T-helper 17 cell (primary cell): ENCODE measurements at places on chromosomes 13 and 19. TPM values are rescaled to one million over a fixed set of nuclear protein-coding genes. Genes with fewer than 3 reads are reported as not detected.

DNA sequence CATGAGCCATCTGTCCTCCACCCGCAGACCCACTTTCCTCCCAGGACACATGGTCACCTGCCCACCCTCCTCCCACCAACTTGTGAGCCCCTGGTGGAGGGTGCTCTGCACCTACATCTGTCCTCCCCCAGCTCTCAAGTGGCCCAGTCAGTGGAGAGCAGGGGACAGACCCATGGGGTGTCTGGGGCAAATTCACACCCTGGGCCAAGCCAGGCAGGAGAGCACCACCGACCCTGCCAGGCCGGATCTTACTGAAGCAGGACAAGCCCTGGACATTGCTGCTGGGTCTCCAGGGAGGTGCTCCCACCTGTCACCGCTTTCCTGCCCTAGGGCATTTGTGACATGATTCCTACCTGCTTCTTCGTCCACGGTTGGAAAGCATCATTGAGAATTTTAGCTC is 221.6 kb downstream of the TUBA3C start:
- DNase-seq, result no peak

- DNase-seq, result no peak
These were observed 13.0 kb downstream of the YIPF2 start for GRCh38 chr19:10915130-10916091.

- no peak for DNase-seq
These were observed 221.0 kb downstream of the EFNB2 start for GRCh38 chr13:106314417-106314816.

DNA sequence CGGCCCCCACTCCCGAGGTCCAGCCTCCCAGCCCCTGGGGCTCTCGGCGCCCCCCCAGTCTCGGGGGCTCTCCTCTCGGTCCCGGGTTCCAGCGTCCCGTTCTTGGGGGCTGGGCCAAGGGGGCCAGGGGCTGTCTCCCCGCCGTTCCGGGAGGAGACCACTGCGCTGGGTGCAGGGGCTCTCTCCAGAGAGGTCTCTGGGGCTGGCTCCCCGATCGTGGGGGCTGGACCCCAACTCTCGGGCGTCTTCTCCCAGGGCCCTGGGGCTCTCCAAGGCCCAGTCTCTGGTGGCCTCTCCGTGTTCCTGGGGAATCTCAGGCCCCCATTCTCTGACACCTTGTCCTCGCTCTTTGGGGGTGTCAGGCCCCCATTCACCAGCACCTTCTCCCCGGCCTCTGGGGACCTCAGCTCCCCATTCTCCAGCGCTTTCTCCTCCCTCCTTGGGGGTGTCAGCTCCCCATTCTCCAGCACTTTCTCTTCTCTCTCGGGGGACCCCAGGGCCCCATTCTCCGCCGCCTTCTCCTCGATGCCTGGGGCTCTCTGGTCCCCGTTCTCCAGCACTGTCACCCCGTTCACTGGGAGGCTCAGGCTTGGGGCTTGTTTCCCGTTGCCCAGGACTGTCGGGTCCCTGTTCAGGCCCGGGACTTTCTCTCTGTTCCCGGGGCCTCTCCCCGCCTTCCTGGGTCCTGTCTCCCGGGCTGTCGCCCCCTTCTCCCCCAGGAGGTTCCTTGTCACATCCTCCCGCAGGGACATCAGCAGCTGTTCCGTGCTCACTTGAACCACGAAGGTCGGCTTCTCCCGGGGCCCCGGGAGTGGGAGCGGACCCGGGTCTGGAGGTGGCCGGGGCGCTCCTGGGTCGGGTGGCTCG is 13.7 kb downstream of the LMTK3 start:
- no peak for DNase-seq

GRCh38 chr19:56477429-56478338 is 539 bp upstream of the ZNF667 start:
- no peak for DNase-seq

DNA sequence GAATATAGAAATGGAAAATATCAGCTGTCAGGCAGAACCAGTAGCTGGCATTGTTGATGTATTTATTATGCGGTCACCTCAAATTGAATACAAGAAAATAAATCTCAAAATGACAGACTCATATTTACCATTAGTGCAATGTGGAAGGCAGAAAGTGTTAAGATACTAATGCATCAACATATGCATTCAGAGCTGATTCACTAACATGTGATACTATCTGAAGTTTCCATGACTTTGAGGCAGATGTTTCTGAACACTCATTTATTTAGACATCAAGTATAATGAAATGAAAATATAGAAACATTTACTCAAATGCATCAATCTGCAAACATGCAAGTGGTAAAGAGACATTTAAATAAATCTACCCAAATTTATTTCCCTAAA is 474.2 kb upstream of the SLC10A2 start:
- no peak for DNase-seq

DNA sequence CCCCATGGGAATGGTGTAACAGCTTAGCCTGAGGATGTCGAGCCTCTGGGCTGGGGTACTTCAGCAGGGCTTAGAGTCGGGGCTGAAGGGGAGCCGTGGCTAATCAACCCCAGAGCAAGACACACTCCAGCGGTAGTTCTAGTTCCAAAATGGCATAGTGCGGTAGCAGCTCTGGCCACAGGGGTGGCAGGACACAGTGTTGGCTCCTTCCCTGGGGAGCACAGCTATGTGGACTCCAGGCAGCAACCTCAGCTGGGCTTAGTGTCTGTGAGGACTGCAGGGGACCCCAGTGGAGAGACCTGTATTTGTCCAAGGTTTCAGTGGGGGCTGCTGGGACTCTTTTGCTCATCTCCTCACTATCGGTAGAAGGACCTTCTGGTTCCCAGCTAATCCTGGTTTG is 70.8 kb upstream of the PCDH20 start:
- DNase-seq, result no peak

DNA sequence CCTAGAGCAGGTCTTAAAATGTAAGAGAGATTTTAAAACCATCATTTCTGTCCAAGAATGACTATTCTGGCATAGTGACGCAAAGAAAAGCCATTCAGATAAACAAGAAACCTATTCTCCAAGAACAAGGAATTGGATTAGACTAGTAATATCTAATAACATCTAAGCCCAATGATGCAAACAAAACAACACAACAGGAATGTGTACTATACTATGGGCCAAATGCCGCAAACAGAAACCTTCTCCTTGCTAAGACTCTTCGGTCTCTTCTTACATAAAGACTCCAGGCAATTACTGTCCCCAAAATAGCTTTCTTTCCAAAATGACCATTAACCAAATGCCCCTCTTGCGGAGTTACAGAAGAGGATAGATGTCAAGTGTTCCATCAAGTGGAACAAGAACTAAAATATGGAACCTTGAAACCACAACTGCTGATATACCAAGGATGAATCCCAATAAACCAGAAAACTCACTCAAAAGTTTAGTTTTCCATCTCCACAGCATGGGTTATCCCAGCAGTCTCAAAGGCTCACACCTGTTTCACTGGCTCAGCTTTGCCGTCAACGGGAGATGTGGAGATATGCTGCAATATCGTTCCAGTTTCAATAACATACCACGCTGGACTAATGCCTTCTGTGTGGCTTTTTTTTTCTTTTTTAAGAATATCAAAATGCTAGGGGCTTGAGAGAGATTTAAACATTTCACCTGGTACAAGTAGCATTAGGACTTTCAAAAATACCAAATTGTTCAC is 76.2 kb downstream of the FOXO1 start:
- DNase-seq, result no peak

DNA sequence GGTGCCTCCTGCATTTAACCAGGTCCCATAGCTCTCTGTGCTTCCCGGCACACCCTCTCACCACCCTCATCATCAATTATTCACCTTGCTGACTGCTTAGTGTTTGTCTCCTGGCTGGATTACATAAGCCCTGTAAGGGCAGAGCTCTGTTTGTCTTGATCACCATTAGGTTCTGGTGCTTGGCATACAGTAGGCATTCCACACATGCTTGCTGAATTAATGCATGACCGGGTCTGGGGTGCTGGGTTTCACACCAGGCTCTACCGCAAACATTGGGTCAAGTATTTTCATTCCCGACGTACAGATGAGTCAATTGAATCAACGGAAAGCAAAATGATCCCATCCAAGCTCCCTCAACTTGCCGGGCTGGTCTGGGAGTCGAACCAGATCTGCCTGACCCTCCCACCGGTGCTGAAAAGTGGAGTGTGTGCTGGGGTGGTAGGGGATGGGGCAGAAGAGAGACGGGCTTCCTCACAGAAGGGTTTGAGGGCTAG is 28.5 kb downstream of the VAV1 start:
- DNase-seq, result no peak

DNA sequence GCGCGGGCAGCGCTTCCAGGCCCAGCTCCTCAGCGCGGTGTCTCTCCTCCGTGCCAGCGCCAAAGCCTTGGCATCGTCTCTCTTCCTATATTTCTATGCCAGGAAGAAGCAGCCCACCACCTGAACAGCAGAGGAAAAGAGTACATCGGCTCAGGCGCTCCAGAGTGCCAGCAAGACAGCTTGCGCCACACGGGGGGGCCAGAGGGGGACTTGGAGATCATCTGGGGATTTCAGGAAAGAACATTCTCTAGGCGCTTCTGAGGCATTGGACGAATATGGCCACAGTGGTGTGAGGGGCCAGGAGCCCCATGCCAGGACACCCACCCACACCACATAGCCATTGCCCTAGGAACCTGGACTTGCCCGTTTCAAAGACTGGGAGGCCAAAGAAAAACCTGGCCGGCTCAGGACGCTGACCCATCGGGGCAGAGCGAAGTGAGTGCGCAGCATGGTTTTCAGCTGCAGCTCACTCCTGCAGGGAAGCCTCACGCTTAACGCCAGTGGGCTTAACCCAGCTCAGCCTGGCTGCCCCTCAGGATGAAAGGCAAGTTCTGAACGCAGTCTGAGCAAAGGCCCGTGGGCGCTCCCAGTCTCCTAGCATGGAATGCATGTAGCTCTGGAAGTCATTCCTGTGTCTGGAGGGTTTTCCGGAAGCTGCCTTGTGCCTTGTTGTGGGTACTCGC is 62.1 kb downstream of the GGACT start:
- no peak for DNase-seq

- peak; percentile 50 for DNase-seq
These were observed 11.7 kb downstream of the CYTH2 start for GRCh38 chr19:48480558-48481500.

- no peak for DNase-seq
These were observed 1635.8 kb downstream of the PCDH9 start for GRCh38 chr13:65594298-65594781.

DNA sequence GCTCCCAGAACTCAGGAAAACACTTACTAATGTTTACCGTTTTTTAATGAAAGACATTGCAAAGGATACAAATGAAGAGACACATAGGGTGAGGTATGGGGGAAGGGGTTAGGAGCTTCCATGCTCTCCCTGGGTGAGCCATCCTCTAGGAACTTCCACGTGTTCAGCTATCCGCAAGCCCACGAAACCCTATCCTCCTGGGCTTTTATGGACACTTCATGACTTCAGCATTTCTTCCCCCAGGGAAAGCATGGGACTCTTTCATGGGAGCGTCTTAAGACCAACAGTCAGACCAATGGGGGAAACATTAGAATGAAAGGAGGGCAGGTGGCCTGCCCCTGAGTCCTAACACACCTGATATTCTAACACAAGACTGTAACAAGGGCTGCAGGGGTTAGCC is 6.6 kb upstream of the ESD start:
- DNase-seq, result no peak

- DNase-seq, result no peak
These were observed 19.1 kb upstream of the LMTK3 start for GRCh38 chr19:48530770-48531169.

- no peak for DNase-seq
These were observed 58.7 kb downstream of the SIAH3 start for GRCh38 chr13:45792827-45793303.

- no peak for DNase-seq
These were observed 2.4 kb downstream of the METTL21C start for GRCh38 chr13:102692491-102692826.

DNA sequence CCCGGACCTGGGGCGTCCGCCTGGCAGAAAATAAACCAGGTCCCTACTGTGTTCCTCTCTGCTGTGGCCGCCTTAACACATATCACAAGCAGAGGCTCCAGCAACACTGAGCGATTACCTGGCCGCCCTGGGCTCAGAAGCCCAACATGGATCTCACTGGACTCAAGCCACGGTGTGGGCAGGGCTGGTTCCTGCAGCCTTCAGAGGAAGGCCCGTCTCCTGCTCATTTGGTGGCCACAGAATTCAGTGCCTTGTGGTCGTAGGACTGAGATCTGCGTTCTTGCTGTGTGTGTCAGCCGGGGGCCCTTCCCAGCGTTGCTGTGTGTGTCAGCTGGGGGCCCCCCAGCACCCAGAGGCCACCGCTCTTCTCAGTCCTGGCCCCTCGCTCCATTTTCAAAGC is 30.2 kb downstream of the C2CD4C start:
- DNase-seq, result no peak

DNA sequence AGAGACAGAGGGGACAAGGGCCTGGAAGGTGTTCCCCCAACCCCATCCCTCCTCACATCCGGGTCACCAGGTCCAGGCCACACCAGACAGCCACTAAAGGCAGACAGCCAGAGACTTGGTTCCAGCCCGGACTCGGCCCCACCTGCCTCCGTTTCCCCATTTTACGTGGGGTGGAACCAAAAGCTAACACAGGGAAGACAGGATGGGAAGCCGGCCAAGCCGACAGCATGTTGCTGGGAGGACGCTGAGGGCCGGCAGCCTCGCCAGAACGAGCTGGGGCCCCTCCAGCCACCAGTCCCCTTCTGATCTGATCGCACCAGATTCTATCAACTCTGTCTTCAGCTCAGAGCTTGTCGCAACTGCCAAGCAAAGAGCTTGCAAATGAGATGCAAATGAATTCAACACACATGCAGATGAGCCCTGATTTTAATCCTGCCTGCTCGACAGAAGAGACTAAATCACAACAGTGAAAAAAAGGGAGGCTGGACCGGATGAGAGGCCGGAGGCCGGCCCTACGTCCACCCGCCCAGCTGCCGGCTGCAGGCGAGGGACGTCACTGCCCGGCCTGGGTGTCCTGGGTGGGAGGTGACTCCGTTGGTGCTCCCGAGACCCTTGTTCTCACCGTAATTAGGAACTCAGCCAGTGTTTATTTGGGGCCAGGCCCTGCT is 17.5 kb upstream of the SHC2 start:
- DNase-seq, result no peak

Gene ZNF253
- 8.0 TPM for total RNA-seq

Gene CYP2A7
- total RNA-seq, result not detected

Gene GJB6
- total RNA-seq, result 1.3 TPM

Gene DACT3
- total RNA-seq, result not detected

Gene KLK14
- total RNA-seq, result 0.39 TPM

Gene KLK11
- total RNA-seq, result not detected
